ENCODE measurements at places on chromosomes 12 and 14.

- peak; percentile 99 for DNase-seq
Measured at GRCh38 chr12:127270193-127270592, 996.8 kb upstream of the TMEM132C start.

- DNase-seq = no peak
Measured at GRCh38 chr12:12007001-12007712, 63.6 kb upstream of the BCL2L14 start.

DNA sequence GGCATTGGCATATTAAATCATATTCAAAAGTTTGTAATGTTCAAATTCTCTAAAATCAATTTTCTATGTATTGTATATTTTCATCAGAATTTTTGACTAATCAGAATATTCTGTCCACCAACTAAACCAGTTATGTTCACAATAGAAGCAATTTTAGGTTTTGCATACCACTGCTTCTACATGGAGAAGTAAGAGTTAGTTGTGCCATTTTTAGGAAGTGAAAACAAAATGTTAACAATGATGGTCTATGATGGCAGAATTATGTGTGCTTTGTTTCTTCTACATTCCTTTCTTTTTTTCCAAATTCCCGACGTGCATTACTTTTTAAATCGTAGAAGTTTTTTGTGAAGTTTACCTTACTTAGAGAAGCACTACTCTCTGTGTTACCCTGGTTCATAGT, 29.5 kb downstream of the ABHD12B start:
- DNase-seq = no peak

DNA sequence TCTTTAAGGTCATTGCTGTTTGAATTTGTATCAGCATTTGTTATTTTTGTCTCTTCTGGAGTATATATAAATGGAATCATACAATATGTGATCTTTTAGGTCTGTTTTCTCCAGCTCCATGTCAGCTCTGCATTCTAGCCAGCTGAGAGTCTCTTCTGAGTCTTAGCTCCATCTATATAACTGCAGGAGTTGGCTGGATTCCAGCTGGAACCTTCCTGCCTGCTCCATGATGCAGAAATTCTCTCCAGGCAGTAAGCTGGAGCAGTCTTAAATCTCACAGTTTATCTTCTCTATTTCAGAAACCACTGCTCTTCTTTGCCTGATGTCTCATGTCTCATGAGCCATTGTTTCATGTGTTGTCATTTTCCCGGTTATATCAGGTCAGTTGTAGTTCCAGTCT, 827.6 kb downstream of the NRXN3 start:
- DNase-seq = no peak

DNA sequence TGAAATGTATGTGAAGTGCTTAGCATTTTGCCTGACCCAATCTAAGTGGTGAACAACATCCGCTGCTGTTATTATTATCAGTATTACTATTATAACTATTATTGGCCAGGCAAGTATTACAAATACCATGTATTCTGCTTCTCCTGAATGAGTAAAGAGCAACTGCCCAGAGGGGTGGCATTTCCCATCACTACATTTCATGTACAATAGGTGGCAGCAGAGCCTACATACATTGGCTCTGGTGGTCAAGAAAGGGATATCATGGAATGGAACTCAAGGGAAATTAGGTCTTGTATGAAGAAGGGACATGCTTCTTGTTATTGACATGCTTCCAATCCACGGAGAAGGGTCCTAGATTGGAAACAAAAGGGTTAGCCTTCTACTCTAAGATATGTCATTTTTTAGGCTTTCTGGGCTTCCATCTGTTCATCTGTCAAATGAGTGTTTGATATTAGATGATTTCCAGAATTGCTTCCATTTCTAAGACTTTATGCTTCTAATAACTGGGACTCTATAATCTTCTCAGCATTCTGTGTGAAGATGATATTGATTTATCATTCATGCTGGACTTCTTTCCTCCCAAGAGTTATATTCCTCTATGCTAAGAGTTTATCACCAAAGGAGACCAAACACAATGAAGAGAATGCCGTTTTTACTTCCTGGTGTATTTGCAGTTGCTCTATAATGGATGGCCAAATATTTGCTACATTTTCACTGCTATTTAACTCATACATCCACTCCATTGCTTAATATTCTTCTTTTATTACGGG, 239.1 kb downstream of the SSPN start:
- peak; percentile 69 for DNase-seq

DNA sequence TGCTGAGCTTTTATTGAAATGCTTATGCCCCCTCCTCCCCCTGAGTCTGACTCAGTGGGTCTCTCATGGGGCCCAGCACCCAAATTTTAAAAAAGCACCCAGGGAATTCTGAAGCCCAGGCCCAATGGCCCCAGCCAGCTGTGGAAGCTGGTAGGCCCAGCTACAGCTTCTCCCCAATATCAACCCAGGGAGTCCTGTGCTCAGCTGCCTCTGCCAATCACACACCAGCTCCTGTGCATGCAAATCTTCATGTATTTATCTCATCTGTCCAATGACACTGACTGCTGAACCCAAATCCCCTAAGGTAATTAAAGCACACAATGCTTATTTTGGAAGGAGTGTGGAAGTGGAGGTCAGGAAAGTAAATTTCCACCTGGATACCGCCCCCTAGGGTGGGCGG, 76.3 kb downstream of the CCDC88C start:
- DNase-seq = no peak

- peak; percentile 32 for DNase-seq
Measured at GRCh38 chr12:87216436-87216835, 812.8 kb downstream of the C12orf50 start.

DNA sequence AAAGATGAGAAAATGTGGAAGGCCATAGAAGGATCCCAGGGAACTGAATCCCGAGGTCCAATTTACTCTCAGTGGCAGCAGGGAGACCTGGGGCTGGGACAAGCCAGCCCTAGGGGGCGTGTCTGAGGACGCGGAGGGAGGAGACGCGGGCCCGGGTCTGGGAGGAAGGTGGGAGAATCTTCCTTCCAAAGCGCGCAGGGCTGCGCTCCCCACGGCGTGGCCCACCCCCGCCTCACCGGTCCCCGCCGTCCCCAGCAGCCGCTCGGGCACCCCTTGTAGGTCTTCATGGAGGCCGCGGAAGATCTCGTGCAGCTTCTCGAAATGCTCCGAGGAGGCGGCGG, 323 bp downstream of the VTI1B start:
- peak; percentile 40 for DNase-seq

DNA sequence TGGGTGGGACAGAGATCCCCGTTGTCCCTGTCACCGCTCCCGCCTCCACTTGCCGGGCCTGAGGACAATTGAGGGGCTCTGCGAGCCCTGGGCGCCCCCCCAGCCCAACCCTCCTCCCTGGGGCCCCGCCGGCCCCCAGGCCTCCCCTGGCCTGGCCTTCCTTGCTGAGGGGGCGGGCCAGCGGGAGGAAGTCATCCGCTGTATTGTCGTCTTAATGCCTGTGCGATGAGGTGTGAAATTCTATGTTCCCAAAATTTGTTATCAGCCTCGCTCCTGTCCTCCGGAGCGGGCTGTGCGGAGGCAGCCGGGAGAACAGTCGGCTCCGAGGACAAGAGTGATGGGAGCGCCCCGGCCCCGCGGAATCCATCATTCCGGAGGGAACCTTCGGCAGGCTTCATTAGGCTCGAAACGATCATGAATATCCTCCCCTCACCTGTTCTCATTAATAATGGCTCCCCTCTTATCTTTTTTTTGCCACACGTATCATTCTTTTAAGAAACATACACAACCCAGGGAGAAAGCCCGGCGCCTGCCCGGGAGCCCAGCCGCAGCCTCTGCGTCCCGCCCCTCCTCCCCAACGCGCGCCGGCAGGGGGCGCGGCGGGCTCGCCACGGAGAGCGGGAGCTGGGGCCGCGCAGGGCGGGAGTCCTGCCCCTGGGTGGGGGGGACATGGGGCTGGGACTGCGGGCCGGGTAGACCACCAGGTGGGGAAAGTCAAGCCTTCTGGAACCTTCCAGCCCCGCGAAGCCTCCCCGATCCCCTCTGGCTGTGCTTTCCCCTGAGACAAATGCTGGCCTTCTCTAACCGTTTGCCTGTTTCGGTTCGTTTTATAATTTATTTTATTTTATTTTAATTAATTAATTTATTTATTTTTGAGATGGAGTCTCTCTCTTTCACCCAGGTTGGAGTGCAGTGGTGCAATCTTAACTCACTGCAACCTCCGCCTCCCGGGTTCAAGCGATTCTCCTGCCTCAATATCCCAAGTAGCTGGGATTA, 17.1 kb upstream of the DLK1 start:
- no peak for DNase-seq

- DNase-seq = peak; percentile 87
Measured at GRCh38 chr12:66107451-66107915, 23.1 kb downstream of the LLPH start.

- DNase-seq = no peak
Measured at GRCh38 chr12:94997061-94997460, 6.4 kb downstream of the NDUFA12 start.

- no peak for DNase-seq
Measured at GRCh38 chr12:122349078-122349477, 73.4 kb downstream of the CLIP1 start.

GRCh38 chr12:107990325-107990724, 138.8 kb upstream of the WSCD2 start:
- no peak for DNase-seq

DNA sequence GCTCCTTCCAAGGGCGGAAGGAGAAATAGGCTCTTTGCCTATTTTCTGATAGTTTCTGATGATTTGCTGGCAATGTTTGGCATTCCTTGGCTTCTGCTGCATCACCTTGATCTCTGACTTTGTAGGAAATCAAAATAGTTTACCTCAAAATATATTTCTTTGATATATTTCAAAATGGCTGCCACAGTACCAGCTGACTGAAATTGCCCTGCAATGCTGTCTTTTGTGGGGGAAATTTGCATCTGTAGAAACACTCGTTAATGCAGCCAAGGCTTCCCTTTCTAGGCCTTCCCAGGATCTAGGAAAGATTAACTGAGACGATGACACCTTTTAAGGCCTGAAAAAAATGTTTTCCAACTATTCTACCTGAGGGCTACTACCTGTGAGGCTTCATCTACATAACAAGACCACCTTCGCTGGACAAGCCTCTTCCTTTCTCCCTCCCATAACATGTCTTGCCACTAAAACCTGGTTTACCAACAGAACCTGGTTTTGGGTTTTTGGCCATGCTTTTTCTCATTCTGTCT, 212.8 kb upstream of the SSTR1 start:
- no peak for DNase-seq

DNA sequence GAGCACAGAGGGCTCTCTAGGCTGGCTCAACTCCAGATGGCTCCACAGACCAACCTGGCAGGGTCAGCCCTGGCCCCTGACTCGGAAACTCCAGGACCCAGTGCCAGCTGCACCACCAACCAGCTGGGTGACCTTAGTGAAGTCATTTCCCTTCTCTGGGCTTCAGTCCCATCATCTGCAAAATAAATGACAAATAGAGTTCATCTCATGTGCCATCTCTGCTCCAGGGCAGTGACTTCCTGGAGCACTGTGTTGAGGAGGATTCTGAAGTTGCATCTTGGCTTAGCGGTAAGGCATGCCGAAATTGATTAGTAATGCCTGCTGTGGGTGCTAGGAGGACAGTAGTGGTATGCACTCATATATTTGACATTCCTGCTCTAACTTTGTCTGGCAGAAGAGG, 31.5 kb downstream of the DTX1 start:
- DNase-seq = no peak

- no peak for DNase-seq
Measured at GRCh38 chr12:104582739-104583138, 126.0 kb downstream of the CHST11 start.

DNA sequence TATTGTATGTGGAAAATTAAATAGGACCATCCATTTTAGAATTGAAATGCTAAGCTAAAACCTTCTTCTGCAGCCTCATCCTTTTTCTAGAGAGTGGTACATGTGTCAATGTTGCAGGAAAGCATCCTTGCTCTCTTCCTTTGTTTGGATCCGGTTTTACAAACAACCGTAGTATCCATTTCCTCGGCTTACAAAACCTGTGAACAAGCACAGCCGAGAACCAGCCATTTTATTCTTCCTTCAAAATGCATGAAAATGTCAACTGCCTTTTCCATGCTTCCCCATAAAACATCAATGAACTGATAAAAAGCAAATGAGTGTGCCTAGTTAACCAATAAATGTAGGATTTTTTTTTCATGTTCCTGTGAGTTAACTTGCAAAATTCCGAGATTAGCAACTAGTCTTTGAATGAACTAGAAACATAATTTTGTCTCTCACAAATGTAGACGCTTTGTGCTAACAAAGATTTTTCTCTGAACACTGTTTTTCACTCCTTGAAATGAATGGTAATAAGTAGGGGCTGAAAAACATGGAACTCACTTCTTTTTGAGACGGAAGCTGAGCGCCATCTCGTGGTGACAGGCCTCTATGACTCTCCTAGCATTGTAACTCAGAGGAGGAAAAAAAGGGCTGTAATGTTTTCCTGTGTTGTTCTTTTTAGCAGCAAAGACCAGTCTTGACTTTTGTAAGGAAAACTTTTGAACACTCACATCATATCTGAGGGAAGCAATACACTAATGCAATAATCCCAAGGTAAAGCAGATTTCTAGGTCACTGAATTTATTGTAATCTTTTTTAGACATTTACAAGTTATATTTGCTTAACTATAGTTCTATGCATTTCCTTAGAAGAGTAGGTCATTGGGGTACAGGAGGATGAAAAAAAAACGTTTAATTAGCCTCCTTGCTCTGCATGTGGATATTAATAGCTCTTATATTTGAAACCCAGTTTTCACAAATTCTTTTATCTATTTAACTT, 157.4 kb upstream of the FOXG1 start:
- peak; percentile 60 for DNase-seq

DNA sequence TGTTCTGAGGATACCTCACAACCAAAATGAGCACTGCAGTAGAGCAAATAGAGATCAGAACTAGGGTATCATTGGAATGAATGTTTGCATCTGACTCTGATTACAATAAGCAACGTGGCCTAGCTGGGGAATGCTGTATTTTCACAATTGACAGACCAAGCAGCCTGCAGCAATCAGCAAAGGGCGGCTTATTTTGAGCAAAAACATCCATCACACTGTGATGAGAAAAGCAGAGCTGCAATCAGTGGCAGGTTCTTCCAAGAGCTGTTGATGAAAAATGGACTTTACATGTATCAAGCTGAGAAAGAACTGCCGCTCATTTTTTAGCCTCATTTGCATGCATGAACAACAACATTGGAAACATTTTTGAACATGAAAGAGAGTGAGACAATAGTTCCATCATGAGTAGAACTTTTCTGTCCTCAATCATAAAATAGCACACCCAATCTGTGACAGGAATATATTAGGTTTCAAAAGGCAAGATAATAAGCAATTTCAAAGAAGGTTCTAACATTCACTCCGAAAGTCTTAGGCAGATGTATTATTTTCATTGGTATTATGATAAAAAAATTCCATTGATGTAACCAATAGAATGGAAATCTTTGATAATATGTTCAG, 249.7 kb upstream of the FBXO33 start:
- no peak for DNase-seq

GRCh38 chr12:56188778-56189098, 545 bp downstream of the SMARCC2 start:
- no peak for DNase-seq

GRCh38 chr14:68973639-68974038, 5.5 kb downstream of the ACTN1 start:
- DNase-seq = no peak

- peak; percentile 71 for DNase-seq
Measured at GRCh38 chr12:15752785-15753184, 36.4 kb downstream of the EPS8 start.

- no peak for DNase-seq
Measured at GRCh38 chr14:100144996-100145646, 14.3 kb downstream of the DEGS2 start.

Data from HCEC 1CT (cell line).